ENCODE measurements at places on chromosomes 7 and 10.

- DNase-seq = no peak
Measured at GRCh38 chr7:55310287-55311025, 54.7 kb upstream of the LANCL2 start.

DNA sequence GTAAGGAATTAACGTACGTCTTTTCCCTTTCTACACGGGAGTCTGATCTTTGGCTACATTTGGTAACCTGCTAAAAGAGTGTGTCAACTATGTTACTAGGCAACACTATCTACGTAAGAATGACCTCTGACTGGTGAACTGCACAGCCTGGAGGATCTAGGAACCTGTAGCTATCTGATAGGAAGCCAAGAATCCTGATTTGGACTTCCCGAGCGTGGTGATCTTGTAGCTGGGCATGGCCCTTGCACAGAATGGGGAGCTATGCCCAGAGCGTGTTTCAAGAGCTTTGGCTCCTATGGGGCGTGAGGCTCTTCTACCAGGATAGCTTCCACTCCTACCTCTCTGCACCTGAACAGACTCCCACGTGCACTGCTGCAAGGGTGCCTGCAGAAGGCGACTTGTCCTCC is 157.5 kb downstream of the TAX1BP1 start:
- DNase-seq = no peak

- DNase-seq = no peak
Measured at GRCh38 chr10:10915215-10915614, 102.5 kb upstream of the CELF2 start.

- no peak for DNase-seq
Measured at GRCh38 chr10:33189363-33189762, 145.1 kb downstream of the NRP1 start.

DNA sequence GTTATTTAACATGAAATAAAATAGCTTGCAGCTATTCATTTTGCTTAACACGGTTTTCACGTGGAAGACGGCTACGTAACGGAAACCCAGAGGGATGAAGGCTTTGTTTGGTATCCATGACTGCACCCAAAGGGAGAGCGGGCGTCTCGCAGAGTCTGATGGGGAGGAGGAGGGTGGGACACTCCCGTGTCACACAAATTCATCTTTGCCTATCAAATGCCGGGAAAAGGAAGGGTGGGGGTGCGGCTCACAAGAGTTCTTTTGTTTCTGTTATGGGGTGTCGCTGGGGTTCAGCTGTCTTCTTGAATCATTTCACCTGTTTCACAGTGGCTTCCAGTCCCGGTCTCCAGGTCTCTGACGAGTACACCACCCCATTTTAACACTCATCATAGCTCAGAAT is 108.5 kb downstream of the ZRANB1 start:
- DNase-seq = no peak

GRCh38 chr7:100247152-100247757 is 27.5 kb downstream of the PVRIG start:
- no peak for DNase-seq
